ENCODE measurements at places on chromosomes 13 and 19.

DNA sequence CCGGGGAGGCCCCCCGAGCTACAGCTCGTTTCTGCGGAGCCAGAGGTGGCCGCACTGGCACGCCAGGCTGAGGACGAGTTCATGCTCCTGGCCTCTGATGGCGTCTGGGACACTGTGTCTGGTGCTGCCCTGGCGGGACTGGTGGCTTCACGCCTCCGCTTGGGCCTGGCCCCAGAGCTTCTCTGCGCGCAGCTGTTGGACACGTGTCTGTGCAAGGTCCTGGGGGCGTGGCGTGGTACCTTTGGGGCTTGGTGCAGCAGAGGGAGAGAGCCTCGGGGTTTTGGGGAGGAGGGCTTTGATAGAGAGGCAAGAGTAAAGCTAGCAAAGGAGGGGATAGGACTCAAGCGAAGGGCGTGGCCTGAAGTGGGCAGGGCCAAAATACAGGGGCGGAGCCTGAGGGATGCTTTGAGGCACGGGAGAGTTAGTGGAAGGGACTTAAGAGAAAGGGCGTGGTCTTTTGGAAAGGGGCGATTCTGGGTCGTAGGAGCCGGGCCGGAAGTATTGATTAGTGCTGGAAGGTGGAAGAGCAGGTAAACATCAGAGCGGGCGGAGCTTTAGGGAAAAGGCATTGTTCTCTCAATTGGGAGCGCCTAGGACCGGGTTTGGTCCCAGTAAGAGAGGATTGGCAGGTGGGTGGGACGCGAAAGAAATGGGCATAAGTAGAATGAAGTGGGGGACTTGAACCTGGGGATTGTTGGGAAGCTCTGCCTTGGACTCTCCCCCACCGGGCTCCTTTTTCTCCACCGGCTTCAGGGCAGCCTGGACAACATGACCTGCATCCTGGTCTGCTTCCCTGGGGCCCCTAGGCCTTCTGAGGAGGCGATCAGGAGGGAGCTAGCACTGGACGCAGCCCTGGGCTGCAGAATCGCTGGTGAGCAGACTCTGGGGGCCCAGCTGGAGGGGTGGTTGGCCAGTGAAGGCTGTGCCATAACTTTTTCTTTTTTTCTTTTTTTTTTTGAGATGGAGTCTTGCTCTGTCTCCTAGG lies 1.2 kb downstream of the PPM1N start:
- no peak for DNase-seq

DNA sequence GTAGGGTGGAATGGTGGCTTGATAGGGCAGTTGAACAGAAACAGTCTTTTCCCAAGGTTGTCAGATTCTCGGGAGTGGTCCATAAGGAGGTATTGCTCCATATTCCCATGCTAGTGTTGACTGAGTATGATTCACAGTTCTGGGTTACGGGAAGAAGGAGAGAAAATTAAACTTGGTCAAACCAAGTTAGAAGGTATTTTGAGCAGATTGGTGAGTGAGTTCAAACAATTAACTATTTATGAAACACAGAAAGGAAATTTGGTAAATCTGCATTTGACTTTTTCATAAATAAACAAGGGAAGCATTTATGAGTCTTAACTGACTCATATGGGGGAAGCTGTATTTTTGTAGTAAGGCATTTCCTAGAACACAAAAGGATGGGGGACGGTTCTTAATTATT lies 2419.4 kb downstream of the PCDH9 start:
- no peak for DNase-seq

DNA sequence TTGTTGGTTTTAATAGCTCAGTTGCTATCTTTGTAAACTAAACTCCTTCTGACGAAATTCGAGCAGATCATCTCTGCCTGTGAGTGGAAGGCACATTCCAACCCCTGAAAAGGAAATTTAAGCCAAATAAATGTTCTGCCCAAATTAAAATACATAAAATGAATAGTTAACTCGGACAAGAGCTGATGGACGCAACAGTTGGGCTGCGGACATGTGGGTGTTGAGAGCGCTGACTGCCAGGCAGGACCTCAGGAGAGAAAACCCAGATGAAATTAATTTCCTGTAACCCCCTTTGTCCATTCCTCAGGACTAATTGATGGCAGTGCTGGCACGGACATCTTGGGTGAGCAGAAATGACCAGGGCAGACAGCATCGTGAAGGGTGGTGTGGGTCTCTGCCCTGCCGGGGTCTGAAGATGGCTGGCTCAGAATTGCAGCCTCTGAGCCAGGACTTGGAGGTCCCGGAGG lies 86.5 kb downstream of the TSHZ3 start:
- DNase-seq, result no peak

- no peak for DNase-seq
Observed at GRCh38 chr19:11410682-11411081, 8.4 kb downstream of the RGL3 start.

GRCh38 chr13:82467626-82468025 lies 1414.6 kb downstream of the SLITRK1 start:
- no peak for DNase-seq
